Transverse colon (tissue), 4 donors: ENCODE measurements at places on chromosomes 3 and 15. TPM values are rescaled to one million over a fixed set of nuclear protein-coding genes. Genes with fewer than 3 reads are reported as not detected.

DNA sequence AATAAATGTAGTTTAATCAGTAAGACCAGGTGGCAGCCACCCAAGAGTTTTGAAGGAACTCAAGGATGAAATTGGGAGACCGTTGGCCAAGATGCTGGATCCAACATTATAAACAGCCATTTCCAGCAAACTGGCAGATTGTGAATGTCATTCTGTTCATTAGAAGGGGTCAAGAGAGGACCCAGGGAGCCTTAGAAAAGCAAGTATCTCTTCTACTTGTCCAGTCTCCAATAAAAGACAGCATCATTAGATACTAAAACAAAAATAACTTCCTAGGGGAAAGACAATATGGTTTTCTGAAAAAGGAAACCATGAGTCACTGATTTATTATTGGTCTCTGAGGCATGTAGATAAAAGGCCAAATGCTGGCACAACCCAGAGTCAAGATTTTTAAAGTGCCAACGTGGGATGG lies 67.9 kb downstream of the GADL1 start:
- no peaks in the 10 kb centered on the region for H3K36me3 ChIP-seq
- no peak for DNase-seq
- no peaks in the 10 kb centered on the region for H3K27me3 ChIP-seq
- H3K4me3 ChIP-seq = no peak overlapping the region
- no peaks in the 10 kb centered on the region for H3K4me1 ChIP-seq

DNA sequence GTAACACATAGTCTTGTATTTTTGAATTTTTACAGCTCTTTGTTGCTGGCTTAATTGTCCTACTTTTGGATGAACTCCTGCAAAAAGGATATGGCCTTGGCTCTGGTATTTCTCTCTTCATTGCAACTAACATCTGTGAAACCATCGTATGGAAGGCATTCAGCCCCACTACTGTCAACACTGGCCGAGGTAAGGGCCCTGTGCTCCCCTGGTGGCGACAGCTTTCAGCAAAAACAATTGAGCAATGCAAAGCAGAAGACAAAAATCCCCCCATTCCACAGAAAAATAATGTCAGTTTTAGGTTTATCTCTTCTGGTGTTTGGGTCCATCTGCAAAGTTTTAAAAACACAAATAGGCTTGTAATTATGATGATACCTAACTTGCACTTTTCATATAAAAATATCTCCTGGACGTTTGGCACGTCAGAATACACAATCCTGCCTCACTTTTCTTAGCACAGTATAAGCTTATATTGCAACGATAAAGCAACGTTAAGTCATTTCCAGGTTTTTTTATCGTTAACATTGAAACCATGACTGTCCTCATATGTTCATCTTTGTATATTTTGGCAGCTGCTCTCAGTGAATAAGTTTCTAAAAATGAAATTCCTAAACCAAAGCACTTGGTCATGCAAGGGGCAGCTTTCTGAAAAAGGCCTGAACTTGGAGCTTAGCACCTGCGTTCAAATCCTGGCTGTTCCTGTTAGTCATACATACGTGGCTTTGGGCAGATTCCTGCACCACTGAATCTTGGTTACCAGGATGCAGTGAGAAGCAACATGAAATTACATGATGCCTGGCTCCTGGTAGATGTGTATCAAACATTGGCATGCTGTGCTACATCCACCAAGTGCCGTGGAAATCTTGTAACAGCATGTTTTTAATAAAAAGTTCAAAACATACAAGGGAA lies 8.5 kb downstream of the SEC61A1 start:
- no peaks in the 10 kb centered on the region for H3K27me3 ChIP-seq
- H3K4me3 ChIP-seq = no peak overlapping the region
- H3K4me1 ChIP-seq = peaks cover 3% of the 10 kb centered on the region
- H3K27ac ChIP-seq = no peak overlapping the region

Gene GOLGA8S
- total RNA-seq = not detected

GRCh38 chr3:1578124-1578806 lies 485.4 kb downstream of the CNTN6 start:
- DNase-seq = no peak
- H3K4me3 ChIP-seq = no peak overlapping the region
- no peaks in the 10 kb centered on the region for H3K36me3 ChIP-seq
- H3K27ac ChIP-seq = no peak overlapping the region
- no peaks in the 10 kb centered on the region for H3K27me3 ChIP-seq
- peaks cover 5% of the 10 kb centered on the region for H3K4me1 ChIP-seq

Gene TMEM40
- not detected for total RNA-seq

GRCh38 chr3:44948239-44948638 lies 27.7 kb downstream of the ZDHHC3 start:
- H3K4me3 ChIP-seq = no peak overlapping the region
- no peaks in the 10 kb centered on the region for H3K4me1 ChIP-seq
- H3K36me3 ChIP-seq = peaks cover 10% of the 10 kb centered on the region
- H3K27ac ChIP-seq = no peak overlapping the region

Gene SLC2A2
- total RNA-seq = not detected

DNA sequence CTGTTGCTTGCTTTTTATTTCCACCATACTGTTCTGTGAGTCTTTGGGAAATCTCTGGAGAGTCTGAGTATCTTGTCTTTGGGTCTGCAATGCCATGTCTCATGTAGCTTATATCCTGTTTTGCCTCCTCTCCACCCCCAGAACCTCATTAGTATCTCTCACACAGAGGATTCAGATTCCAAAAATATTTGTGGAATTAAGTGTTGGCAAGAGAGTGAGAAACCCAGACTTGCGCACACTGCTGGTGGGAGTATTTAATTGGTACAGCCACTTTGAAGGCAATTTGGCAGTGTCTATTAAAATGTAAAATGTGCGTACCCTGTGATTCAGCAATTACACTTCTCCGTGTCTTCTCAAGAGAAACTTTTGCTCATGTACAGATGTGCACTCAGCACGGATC lies 68.6 kb downstream of the ZNF621 start:
- H3K4me1 ChIP-seq = no peaks in the 10 kb centered on the region
- H3K4me3 ChIP-seq = no peak overlapping the region
- no peaks in the 10 kb centered on the region for H3K27me3 ChIP-seq
- H3K36me3 ChIP-seq = no peaks in the 10 kb centered on the region
- no peak for DNase-seq

Gene SEMA3G
- total RNA-seq = 21.7 TPM

DNA sequence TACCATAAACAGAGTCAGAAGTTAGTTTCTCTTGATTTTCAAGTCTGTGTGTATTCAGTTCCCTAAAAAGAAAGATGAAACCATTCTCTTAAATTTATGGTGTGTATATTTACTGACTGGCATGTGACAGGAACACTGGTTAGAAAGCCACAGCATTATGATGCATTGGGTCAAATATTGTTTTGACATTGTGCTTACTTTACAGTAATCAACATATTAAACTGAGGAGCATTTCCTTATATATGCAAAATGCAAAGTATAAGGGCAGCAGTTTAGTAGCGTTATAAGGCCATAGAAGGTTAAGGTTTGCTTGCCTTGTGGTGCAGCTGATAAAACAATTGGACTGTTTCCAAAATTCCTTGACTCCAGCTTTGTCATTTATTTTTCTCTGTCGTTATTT lies 72.9 kb downstream of the EPHA3 start:
- H3K36me3 ChIP-seq = no peaks in the 10 kb centered on the region
- H3K4me1 ChIP-seq = no peaks in the 10 kb centered on the region
- H3K27me3 ChIP-seq = no peaks in the 10 kb centered on the region
- no peak overlapping the region for H3K27ac ChIP-seq

DNA sequence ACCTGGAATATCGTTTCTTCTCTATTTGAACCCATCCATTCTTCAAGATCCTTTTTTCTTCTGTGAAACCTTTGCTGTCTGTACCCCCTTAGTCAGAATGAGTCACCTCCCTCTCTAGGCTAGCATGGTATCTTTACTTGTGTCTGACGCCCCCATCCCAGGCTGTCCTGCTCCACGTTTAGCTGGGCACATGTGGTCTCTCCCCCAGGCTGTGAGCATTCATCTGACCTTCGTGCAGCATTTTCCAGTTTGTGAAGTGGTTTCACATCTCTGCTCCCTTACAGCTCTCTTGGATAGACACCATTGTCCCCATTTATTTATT lies 14.3 kb upstream of the TLE3 start:
- no peak for DNase-seq
- peak overlapping the region; percentile 78 for H3K27ac ChIP-seq
- peaks cover 6% of the 10 kb centered on the region for H3K4me1 ChIP-seq

DNA sequence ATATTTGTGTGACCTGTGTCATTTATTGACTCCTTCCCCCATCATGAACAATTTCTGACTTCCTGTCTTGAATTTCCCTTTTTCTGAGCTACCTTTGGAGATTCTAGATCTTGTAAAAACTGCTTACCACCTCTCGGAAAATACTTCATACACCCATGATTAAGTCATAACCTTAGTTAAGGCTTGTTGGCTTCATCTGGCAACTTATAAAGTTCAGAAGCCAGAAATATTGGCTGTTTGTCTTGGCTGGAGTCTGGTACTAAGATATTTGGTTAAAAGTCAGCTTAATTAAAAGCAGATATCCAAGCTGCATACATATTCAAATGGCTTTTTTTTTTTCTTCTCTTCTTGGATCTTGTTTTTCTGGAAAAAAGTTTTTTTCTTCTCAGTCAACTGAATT lies 37.3 kb upstream of the B3GALNT1 start:
- no peak for DNase-seq
- no peak overlapping the region for H3K27ac ChIP-seq
- H3K27me3 ChIP-seq = no peaks in the 10 kb centered on the region
- H3K4me1 ChIP-seq = no peaks in the 10 kb centered on the region
- H3K36me3 ChIP-seq = no peaks in the 10 kb centered on the region

GRCh38 chr3:81723732-81724313 lies 37.6 kb downstream of the GBE1 start:
- DNase-seq = no peak
- H3K4me1 ChIP-seq = no peaks in the 10 kb centered on the region
- H3K27me3 ChIP-seq = no peaks in the 10 kb centered on the region
- H3K27ac ChIP-seq = no peak overlapping the region
- no peaks in the 10 kb centered on the region for H3K36me3 ChIP-seq

Gene HTD2
- total RNA-seq = 16.7 TPM

GRCh38 chr3:187291512-187292132 lies at the start of gene MASP1:
Gene MASP1 (minus strand): TSS chr3:187291737. CDS start chr3:187291632, 105 bp downstream.
- H3K27me3 ChIP-seq = no peaks in the 10 kb centered on the region
- H3K27ac ChIP-seq = peak within 1 kb of the TSS; percentile 75
- H3K36me3 ChIP-seq = no peaks in the 10 kb centered on the region
- no peak for DNase-seq

GRCh38 chr15:92528736-92529135 lies 126.8 kb downstream of the FAM174B start:
- no peak for DNase-seq
- H3K27me3 ChIP-seq = no peaks in the 10 kb centered on the region
- no peaks in the 10 kb centered on the region for H3K36me3 ChIP-seq
- H3K4me3 ChIP-seq = no peak overlapping the region
- H3K4me1 ChIP-seq = no peaks in the 10 kb centered on the region
- H3K27ac ChIP-seq = no peak overlapping the region

GRCh38 chr3:34207002-34207401 lies 408.6 kb downstream of the PDCD6IP start:
- H3K4me1 ChIP-seq = no peaks in the 10 kb centered on the region
- H3K36me3 ChIP-seq = no peaks in the 10 kb centered on the region
- H3K27me3 ChIP-seq = no peaks in the 10 kb centered on the region

DNA sequence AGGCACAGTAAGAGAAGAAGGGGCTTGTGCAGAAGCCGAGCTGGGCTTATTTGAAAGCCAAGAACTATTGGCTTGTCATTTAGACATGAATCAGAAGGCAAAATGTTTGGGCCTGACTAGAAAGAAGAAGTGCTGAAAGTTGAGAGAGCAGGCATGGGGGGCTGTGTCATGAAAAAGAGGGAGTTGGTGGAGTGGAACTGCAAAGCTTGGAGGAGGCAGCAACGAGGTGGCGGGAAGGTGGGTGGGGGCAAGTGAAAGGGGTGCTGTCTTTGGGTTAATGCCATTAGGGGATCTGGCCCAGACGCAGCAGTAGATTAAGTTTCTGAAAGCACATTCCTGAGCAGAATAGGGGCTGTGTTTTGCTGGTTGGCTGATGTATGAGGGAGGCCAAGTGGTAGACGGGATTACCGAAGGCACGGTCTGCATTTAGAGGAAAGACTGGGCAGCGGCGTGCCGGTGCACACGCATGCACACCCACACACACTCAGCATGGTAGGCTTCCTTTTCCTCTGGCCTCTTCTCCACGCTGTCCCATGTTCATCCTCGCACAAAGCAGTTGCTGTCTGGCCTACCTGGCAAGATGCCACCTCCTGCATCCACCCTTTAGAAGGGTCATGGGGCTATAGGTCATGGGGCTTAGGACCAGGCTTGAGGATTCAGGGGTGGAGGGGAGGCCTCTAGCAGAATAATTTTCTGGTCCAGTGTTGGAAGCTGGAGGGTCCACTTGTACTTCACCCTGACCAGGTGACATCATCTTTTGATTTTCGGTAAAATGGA lies 43.0 kb downstream of the BOC start:
- peak overlapping the region; percentile 62 for H3K27ac ChIP-seq
- no peaks in the 10 kb centered on the region for H3K27me3 ChIP-seq
- H3K4me1 ChIP-seq = peaks cover 6% of the 10 kb centered on the region
- no peaks in the 10 kb centered on the region for H3K36me3 ChIP-seq
- no peak overlapping the region for H3K4me3 ChIP-seq

GRCh38 chr3:88044411-88044810 lies 14.4 kb downstream of the CGGBP1 start:
- H3K4me1 ChIP-seq = no peaks in the 10 kb centered on the region
- no peak for DNase-seq
- H3K27me3 ChIP-seq = no peaks in the 10 kb centered on the region
- H3K27ac ChIP-seq = no peak overlapping the region

DNA sequence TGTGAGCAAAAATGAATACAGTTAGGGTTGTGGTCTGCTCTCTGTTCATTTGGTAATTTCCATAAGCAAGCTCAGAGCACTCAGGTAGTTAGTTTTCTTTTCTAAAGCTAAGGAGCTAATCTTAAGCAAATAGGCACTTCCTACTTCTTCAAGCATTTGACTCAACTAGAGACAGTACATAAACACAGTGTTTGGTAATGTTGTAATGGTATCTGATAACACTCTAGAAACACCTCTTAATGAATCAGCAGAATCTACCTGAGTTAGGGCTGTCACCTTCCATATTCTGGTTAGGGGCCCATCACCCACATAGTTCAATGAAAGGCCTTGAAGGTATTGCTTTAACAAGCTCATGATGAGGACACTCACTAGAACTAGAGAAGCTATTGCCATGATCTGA lies 83.1 kb downstream of the PLCH1 start:
- H3K27me3 ChIP-seq = no peaks in the 10 kb centered on the region
- H3K4me3 ChIP-seq = no peak overlapping the region
- no peak for DNase-seq
- H3K27ac ChIP-seq = no peak overlapping the region
- peaks cover 23% of the 10 kb centered on the region for H3K4me1 ChIP-seq
- no peaks in the 10 kb centered on the region for H3K36me3 ChIP-seq

GRCh38 chr3:126167566-126167965 lies 12.8 kb downstream of the ALDH1L1 start:
- H3K4me1 ChIP-seq = no peaks in the 10 kb centered on the region
- DNase-seq = no peak
- no peaks in the 10 kb centered on the region for H3K36me3 ChIP-seq
- H3K27me3 ChIP-seq = peaks cover 18% of the 10 kb centered on the region
- no peak overlapping the region for H3K4me3 ChIP-seq
- H3K27ac ChIP-seq = peak overlapping the region; percentile 11

Gene APOD
- 50.2 TPM for total RNA-seq

GRCh38 chr3:129603991-129604749 lies 2.3 kb downstream of the PLXND1 start:
- DNase-seq = no peak
- peak overlapping the region; percentile 58 for H3K4me3 ChIP-seq
- peaks cover 24% of the 10 kb centered on the region for H3K27me3 ChIP-seq
- peak overlapping the region; percentile 72 for H3K27ac ChIP-seq

Gene CFAP100
- not detected for total RNA-seq

- H3K27ac ChIP-seq = peak overlapping the region; percentile 30
- no peak overlapping the region for H3K4me3 ChIP-seq
- H3K27me3 ChIP-seq = no peaks in the 10 kb centered on the region
- H3K36me3 ChIP-seq = no peaks in the 10 kb centered on the region
- no peaks in the 10 kb centered on the region for H3K4me1 ChIP-seq
These were observed 79.8 kb upstream of the FNDC3B start for GRCh38 chr3:171959532-171960089.

Gene TPRG1
- 2.3 TPM for total RNA-seq

Gene TRPM1
- total RNA-seq = not detected

Gene GOLGA8N
- total RNA-seq = 6.7 TPM

Gene LDHAL6B
- total RNA-seq = not detected
